NCI-H510A treated with DMSO at 0.1 percent for 48 hours (cell line): ENCODE measurements at places on chromosomes 2 and 18.

DNA sequence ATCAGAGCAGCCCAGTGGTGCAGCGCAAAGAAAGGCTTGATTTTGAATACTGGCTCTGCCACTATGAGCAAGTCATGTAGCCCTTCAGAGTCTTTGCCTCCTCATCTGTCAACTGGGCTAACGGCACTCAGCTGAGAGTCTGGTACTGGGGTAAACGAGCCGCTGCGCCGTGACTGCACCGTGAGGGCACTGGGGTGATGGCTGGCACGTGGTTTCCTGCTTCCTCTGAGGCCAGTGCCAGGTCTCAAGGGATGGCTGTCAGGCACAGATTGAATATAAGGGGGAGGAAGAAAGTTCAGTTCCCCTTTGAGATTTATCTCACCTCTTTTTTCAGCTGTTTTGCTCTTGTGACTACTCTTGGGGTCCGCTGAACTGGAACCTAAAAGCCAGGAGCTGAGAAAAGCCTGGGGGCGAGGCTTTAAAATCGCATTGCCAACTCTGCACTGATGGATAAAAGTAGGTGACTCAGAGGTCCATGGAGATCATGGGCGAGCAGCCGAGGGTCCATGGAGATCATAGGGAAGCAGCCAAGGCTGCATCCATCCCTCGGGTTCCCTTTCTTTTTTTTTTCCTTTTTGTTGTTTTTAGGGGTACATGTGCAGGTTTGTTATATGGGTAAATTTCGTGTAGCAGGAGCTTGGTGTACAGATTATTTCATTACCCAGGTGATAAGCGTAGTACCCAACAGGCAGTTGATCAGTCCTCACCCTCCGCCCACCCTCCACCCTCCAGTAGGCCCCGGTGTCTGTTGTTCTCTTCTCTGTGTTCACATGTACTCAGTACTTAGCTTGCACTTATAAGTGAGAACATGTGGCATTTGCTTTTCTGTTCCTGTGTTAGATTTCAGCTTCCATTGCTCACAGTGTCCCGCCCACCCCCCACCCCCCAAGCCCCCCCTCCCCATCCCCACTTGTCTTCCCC is 114.3 kb downstream of the SPP2 start:
- no peak for DNase-seq

DNA sequence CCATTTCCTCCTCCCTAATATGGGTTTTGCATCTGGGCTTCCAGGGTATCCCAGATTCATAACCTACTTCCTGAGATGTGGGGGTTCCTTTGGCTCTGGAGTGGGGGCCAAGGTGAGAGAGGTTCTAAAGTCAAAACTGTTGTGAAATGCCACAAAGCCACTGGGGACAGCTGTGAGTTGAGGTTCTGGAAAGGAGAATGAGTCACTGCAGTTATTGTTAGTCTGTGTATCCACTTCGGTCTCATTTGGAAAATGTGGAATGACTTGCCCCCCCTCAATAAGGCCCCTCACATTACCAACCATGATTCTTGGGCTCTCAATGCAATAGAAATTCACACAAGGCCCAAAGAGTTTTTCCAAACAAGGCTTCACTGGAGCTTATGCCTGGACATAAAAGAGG is 51.1 kb upstream of the LGALSL start:
- DNase-seq = no peak

DNA sequence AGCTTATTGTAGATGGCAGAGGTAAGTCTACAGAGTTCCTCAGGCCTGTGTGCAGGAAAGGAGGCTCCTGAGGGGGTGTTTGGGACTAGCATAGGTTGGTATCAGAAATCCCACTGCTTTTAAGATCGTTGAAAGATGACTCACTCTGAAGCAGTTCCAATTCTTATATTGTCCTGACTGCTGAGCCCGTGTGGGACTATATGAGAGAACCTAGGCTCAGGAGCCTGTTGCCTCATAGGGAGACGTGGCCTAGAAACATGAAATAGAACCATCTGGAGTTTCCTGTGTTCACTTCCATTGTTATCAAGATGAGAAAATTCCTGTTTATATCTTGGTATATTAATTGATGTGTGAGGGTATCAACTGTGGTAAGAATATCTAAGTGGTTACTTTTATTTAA is 5.7 kb downstream of the CCT7 start:
- DNase-seq = no peak

- DNase-seq = no peak
Measured at GRCh38 chr2:98874186-98874689, 61.8 kb downstream of the CRACDL start.

- no peak for DNase-seq
Measured at GRCh38 chr2:31054842-31055388, 83.3 kb downstream of the GALNT14 start.

DNA sequence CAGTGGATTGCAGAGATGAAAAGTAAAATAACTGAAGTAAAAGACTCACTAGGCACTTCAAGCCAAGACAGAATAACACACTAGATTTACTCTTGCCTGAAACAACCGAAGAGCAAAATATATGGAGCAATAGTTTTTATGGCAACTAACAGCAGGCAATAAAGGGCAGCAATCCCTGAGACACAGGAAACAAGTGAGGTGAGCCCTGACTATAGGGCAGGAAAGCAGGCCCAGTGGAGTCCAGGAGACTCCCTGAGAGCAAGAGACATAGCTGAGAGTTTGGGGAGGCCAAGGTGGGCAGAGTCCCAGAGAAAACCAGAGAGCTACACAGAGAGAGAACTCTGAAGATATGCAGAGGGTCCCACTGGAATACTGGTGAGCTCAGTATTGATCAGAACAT is 18.8 kb downstream of the FARSB start:
- no peak for DNase-seq

- no peak for DNase-seq
Measured at GRCh38 chr2:24861500-24861899, 58.5 kb downstream of the ADCY3 start.

DNA sequence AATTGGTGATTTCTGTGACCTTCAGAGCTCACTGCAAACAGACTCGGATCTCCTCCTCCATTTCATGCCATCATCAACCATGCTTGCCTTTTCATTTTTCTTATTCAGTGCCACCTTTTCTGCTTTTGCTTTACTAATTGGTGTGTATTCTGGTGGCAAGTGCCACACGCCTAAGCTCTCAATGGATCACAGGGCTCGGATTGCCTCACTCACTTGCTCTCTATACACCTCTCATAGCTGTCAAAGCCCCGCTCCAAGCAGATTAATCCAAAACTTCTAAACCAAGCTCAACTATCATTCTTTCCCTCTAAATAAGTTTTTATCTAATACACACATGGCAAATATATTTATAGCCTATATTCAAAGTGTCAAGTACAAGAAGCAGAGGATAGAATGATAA is 86.4 kb downstream of the PLEKHM3 start:
- DNase-seq = no peak

GRCh38 chr2:196719110-196719872 is 79.8 kb downstream of the CCDC150 start:
- peak; percentile 40 for DNase-seq

DNA sequence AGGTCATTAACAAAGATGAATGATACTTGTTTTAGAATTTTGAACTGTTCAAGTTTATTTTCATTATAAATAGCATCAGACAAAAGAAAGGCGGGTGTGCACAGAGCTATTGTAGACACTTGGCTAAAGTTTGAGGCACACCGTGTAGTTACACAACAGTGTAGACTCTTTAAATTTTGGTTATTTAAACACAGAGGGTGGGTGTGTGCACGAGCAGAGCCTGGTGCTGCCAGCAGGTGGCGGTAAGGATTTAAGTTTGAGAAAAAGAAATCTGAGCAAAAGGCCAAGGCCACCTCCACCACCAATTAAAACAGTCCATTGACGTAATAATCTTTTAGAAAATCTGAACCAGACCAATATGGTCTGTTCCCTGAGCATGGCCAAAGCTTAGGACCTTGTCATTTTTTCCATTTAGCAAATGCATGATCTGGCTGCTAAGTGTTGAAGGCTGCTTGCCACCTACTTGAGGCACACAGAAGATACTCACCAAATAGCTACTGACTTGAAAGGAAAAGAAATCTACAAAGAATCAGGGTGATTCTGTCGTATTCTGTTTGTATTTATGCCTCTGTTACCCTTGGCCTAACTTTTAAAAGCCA is 14.3 kb downstream of the COPS7B start:
- DNase-seq = peak; percentile 55

- no peak for DNase-seq
Measured at GRCh38 chr2:47485751-47486300, 82.9 kb downstream of the MSH2 start.

DNA sequence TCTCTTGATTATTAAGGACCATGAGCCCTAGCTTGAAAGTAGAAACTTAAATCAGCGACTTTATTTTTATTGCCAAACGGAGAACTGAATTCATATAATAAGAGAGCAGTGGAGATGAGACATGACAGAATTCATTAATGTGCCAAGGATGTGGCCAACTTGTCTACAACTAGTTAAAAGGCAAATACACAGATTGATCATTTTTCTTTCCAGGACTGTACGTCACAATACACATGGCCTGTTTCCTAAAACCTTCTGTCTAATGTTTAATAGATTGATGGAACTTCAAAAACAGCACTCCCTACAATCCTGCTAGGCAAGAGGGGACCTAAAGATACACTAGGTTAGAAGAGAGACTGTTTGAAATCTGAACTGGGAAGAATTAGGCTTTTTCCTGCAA is 647.8 kb downstream of the SATB2 start:
- DNase-seq = no peak

DNA sequence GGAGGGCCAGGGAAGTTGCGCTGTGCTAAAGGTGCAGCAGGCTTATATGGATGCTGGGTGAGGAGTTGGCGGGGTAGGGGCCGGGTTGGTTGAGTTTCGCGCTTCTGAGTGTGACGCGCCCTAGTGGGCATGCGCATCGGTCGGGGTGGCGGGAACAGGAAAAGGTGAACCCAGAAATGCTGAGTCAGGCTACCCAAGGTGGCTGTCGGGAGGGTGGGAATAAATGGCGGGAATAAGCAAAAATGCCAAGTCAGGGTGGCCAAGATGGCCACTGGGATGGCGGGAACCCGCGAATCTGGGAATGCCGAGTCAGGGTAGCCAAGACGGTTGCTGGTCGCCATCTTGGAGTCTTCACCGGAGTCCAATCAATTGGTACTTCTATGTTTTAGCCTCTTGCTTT is 580.0 kb downstream of the SUCLG1 start:
- no peak for DNase-seq

DNA sequence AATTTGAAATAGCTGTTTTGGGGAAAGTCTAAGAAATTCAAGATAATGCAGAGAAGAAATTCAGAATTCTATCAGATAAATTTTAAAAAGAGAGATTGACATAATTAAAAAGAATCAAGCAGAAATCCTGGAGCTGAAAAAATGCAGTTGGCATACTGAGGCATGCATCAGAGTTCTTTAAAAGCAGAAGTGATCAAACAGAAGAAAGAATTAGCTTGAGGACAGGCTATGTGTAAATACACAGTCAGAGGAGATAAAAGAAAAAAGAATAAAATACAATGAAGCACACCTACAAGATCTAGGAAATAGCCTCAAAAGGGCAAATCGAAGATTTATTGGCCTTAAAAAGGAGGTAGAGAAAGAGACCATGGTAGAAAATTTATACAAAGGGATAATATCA is 57.1 kb downstream of the CYTIP start:
- DNase-seq = no peak

- DNase-seq = peak; percentile 27
Measured at GRCh38 chr18:59707306-59707705, 10.1 kb upstream of the CCBE1 start.
